GM12865 (cell line): ENCODE measurements at places on chromosomes 4 and X.

DNA sequence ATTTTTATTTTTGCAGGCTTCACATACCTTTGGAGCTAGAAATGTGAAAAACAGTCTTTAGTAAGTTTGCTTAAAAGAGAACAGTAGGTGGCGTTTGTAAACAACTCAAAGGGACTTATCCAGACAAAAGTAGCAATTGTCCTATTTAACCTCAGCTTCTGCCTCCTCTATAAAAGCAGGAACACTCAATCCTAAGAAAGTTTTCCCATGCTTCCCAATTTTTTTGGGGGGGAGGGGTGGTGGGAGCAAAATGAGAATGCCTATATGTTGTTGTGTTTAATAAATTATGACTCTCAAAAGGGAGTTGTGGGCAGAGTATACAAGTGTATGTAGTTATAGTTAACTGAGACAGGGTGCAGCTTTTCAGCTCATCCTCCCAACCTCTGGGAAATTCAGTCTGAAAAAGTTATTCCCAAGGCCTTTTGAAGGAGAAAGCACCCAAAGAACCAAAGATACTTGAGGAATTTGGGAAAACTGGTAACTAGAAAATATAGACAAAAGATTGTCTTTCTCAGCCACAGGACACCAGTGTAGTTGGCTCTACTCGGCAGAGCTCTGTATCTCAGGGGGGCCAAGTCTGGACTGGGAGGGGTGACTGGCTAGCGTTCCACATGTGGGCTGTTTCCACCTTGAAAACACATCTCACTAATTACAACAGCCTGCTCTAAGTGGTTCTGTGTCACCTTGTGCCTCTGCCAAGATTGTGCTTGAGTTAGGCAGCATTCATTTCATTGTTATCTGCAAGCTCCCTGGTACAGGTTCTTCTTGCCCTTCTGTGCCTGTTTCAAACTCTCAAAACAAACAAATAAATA, 2.8 kb downstream of the SFRP2 start:
- DNase-seq: peak; percentile 23

DNA sequence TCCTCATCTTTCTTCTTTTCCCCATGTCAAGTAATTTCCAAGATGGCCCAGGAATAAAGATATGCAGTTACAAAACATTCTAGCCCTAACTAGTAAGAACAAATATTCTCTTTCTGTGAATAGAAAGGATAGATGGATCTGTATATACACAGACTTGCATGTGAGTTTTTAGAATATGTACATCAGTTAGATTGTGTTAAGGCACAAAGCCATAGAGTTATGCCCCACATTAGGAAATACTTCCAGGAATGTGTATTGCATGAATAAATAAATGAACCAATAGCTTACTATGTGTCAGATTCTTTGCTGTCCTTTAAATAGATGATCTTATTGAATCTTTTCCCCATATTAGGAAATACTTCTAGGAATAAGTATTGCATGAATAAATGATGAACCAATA, 46.0 kb upstream of the TMPRSS11E start:
- no peak for DNase-seq

GRCh38 chr4:122784261-122784660, 42.4 kb upstream of the FGF2 start:
- DNase-seq: no peak

GRCh38 chr4:161321706-161322105, 842.1 kb downstream of the FSTL5 start:
- DNase-seq: no peak

DNA sequence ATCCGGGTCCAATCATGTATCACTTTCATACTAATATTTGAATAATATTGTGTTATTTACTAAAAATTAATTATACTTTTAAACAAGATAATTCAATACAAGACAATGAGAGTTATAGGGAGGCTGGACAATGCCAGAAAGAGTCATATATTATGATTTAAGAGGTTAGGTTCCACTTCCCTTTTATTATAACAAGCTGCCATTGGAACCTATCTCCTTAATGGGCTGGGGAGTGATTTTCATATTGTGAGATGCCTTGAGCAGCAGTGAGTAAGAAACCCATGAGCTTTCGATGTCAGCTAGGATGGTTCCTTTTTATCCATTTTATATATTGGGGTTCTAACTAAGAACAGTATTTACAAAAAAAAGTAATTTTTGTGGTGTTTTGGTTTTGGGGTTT, 91.8 kb downstream of the MAB21L2 start:
- peak; percentile 5 for DNase-seq

GRCh38 chr4:80927420-80927819, 103.1 kb upstream of the BMP3 start:
- DNase-seq: no peak

DNA sequence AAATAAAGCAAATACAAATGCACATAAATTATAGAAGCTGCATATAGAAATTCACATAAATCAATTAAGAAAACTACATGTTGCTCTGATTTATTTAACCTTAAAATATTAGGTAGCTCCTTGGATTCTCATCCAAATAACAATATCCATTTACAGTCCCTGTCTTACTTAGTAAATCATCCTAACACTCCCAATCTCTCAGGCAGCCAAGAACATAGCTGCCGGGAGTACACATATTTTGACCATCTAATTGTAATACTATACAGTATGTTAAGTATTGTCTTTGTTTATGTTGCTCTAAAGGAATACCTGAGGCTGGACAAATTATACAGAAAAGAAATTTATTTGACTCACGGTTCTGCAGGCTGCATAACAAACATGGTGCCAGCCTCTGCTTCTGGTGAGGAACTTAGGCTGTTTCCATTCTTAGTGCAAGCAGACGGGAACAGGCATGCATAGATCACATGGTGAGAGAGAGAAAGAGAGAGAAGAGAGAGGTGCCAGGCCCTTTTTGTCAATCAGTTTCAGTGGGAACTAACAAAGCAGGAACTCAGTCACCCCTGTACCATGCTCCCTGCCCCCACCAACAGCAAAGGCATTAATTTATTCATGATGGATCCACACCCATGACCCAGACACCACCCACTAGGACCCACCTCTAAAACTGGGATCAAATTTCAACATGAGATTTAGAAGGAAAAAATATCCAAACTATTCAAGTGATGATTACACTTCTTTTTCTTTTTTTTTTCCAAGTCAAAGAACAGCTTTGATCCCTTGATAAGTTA, 614.8 kb upstream of the TECRL start:
- no peak for DNase-seq

GRCh38 chrX:130176354-130176776, 4.6 kb downstream of the RAB33A start:
- DNase-seq: peak; percentile 71

DNA sequence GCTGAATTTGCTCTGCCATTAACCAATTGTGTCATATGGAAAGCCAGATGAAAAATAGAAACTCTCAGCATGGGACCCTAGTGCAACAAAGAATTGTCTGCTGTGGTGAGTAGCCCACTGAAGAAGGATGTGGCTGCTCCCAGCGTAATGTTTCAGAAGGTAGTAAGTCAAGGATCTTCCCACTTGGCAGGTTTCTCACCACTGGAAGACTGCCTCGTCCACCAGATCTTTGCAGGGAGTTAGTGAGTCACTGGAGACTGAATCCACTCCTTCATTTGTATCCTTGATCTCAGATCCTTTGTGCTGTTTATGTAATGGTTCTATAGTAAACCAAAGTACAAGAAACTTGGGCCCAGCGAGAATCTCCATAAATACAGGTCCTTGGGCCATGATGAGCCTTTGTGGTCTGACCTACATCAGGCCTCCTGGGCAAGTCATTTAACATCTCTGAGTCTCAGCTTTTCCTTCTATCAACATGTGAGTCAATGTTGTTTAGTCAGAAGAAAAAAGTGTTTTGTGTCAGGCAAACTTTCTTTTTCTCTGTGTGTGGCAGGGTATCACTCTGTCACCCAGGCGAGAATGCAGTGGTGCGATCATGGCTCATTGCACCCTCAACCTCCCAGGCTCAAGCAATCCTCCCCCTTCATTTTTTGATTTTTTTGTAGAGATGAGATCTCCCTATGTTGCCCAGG, 78.0 kb upstream of the CCDC160 start:
- DNase-seq: no peak

GRCh38 chrX:47523297-47523696, 37.7 kb upstream of the ARAF start:
- peak; percentile 82 for DNase-seq

GRCh38 chr4:146186041-146186440, 10.5 kb downstream of the LSM6 start:
- no peak for DNase-seq

DNA sequence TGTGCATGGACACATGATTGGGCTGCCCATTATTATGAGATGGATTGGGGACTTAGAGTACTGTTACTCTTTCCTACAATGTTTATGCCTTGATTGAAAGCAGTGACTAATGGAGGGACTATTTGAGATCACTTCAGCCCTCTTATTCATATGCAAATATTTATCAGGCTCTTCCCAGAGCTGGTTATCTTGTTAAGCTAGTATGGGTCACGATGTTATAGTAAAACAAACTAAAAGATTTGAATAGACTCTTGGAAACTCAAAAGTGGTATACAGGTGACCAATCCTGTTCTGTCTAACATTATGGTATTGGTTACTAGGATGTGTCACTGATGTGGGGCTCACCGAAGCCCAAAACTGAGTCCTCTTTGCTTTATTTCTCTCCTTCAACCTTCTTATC, 306.2 kb upstream of the CASK start:
- no peak for DNase-seq

- no peak for DNase-seq
These were observed 75.2 kb downstream of the LUZP4 start for GRCh38 chrX:115364670-115365069.

DNA sequence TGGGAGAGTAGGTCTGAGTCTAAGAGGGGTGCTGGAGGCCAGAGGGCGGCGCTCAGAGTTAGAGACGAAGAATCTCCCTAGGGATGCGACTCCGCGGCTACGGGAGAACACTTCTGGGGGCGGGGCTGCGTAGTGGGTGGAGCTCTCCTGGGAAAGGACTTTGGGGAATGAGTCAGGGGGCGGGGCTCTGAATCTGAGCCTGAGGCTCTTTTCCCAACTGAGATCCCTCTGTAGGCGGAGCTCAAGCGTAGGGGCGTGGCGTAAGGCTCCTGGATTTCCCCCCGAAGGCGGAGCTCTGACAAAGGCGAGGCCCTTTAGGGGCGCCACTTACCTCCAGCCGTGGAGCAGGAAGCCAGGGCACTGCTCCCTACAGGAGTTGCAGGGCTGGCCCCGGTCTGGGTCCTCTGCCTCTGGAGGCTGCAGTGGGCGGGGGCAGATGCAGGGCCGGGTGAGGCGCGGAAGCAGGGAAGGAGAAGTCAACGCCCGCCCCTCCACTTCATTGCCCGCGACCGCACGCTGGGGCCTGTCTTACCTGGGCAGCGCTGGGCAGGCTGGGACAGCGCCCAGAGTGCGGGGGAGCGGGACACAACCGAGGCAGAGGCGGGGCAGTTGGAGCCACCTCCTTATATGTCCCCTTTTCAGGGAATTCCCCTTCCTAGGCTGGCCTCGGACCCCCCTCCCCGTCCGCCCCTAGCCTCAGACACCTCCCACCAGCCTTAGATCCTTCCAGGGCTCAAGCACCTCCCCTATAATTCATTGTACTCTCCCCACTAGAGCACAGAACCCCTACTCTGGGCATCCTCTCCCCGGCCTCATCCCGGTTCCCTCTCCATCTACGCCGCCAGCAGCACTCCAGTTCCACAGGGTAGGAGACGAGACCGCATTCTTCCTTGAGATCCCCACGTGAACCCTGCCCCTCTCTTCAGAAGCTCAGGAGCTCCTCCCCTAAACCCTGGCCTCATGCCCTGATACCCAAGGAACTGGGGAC, 1.6 kb downstream of the PRICKLE3 start:
- peak; percentile 58 for DNase-seq

- no peak for DNase-seq
These were observed 106.8 kb upstream of the RAI2 start for GRCh38 chrX:17967888-17968287.

DNA sequence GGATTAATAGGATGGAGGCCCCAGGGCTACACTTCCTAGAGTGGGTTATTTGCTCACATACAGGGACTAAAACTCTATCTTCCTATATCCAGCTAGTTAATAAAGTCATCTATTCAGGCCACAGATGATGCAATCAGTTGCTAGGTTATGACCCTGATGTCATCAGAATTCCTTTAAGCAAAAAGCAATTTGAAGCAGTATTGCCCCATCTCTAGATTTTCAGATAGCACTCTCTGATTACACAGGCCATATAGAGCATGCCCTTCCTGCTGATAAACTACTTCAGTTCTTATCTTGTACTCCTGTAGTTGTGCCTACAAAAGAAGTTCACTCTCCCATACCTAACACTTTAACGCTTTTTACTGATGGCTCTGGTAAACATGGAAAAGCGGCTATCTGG, 84.8 kb downstream of the TMEM144 start:
- DNase-seq: no peak

GRCh38 chrX:149713279-149714050, 1.6 kb downstream of the MAGEA11 start:
- no peak for DNase-seq

- no peak for DNase-seq
These were observed 33.3 kb upstream of the GALNT7 start for GRCh38 chr4:173135241-173135847.
